ENCODE measurements at places on chromosomes 7 and 10.

DNA sequence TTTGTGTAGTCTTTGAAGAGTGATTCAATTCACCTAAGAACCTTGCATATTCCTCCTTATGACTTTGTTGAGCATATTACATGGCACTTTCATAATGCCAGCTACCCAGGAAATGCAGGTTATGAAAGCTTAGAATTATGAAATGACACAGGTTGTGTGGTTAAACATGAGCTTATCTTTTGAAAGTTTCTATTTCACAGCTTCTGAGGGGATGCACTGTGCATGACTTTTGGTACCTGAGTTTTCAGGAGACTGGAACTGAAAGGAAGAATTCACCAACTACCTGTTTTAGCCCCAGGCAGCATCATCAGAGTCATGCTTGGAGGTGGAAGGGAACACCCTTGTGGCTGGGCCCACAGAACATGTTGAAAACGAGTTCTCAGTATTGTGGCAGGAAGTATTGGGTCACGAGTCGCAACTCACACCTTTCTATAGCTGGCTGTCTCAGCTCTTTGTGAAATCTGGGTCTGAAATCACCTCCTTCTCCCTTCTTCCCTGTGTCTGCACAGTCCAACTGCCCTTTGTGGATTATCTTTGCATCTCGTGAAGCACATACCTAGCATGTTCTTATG is 228.2 kb downstream of the PTEN start:
- DNase-seq, result peak; percentile 79

DNA sequence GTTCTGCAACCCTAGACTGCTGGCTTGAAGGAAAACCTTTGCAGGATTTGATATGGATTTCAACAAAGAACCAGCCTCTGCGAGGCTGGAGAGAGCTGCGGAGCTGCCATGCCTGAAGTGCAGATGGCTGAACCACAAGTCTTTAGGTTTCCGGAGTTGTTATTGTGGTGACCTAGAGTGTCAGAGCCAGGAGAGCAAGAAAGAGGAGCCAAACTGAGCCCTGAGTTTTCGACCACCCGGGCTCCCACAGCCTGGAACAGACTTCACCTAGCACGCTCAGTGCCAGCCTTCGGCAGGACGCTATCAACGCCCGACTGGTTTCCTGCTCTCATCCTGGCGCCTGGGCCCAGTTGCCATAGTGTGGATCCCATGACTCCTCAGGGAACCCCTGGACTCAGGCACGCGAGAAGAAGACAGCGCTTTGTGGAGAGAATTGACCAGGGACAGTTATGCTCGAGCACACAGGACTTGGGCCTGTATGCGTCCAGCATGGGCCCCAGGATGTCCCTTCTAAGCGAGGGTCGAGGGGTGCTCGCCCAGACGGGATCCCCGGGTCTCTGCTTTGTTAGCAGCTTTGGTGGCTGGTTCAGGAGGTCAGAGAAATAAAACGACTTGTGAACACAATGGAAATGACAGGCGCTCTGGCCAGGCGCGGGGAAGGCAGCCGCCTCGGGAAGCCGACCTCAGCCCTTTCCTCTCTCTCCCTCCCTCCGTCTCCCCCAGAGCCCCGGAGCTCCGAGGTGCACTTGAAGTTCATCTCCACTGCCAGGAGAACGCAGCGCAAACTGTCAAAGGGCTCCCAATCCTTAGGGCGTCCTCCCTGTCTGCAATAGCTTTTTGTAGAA is 1.8 kb upstream of the GAD2 start:
- no peak for DNase-seq

DNA sequence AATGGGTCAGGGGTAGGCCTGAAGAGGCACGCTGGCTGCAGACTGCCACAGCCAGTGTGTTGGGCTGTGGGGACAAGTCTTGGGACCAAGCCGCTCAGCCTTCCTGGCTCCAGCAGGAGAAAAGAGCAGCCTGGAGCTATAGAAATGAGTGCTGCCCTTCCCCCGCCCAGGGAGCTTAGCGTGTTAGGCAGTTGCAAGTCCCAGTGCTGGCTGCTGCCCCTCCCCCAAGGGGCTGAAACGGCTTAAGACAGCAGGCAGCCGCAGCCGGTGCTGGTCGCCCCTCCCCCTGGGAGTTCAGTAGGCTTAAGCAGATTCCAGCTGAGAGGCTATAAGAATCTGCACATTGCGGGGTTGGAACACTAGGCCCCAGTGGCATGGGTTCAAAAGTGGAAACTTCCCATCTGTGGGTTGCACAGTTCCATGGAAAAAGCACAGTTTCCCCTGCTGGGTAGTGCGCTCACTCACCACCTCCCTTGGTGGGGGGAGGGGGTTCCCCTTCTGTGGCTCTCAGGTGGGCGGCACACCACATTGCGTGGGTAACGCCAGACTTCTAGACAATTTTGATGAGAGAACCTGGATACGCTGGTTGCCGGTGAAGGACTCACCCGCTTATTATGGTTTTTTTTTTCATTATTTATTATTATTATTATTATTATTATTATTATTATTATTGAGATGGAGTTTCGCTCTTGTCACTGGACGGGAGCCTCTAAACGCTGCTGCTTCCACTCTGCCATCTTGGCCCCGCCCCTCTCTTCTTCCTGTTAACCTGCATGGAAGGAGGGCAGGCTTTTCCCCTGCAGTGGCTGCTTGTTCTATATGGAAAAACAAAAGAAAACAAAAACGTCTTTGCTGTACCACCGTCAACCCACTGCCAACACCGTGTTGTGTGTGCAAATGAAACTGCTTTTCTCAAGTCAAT is 151.1 kb downstream of the CXCL12 start:
- DNase-seq, result no peak

GRCh38 chr7:34087892-34088891 is 182.9 kb downstream of the BMPER start:
- no peak for DNase-seq

GRCh38 chr10:21747809-21748208 is 213.8 kb downstream of the MLLT10 start:
- DNase-seq, result no peak

DNA sequence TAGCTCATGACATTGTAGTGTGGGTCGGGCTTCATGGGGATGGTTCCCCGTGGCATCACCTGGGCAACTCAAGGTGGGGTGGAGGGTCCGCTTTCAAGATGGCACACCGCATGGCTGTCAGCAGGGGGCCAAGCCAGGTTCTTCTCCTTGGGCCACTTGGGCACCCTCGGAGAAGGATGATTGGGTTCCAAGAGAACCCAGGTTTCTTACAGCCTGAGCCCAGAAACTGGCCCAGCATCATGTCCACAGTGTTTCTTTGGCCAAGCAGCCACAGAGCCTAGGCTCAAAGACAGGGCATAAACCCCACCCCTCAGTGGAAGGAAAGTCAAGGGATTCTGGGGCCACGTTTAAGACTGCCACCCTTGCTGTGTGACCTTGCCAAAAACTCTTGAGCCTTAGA is 110.6 kb downstream of the PTPN20 start:
- no peak for DNase-seq

DNA sequence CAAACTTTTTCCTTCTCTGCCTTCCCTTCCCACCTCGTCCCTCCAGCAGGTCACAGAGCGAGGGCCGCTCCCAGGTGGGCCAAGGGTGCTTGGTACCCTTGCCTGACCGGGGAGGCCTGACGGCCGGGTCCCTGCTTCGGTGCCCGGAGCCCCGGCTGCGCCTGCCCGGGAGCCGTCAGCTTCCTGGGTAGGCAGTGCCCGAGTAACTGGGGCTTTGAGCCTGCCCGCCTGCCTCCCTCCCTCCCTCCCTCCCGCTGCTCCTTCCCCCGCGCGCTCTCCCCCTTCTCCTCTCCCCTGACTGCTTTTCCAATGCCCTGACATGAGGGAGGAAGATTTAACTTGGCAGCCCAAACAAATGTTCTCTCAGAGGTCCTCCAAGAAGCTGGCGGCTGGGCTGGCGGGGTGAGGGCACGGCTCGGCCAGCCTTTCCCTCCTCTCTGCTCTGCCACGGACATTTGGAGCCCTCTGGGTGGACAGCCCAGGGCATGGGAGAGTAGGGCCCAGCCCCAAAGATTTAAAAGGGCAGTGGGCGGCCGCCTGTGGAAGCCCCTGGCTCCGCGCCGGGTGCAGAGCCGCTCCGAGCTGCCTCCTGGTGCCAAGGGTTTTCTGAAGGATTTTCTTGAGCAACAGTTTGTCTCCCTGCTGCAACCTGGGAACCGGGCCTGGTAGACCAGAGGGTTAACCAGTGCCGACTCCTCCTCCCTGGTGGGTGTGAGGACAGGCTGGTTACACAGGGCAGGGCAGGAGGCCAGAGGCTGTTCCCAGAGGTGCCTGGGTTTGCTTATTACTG is 2.0 kb downstream of the ZMIZ1 start:
- no peak for DNase-seq

- DNase-seq, result no peak
These were observed 21.0 kb downstream of the ANKRD30A start for GRCh38 chr10:37146443-37146842.

DNA sequence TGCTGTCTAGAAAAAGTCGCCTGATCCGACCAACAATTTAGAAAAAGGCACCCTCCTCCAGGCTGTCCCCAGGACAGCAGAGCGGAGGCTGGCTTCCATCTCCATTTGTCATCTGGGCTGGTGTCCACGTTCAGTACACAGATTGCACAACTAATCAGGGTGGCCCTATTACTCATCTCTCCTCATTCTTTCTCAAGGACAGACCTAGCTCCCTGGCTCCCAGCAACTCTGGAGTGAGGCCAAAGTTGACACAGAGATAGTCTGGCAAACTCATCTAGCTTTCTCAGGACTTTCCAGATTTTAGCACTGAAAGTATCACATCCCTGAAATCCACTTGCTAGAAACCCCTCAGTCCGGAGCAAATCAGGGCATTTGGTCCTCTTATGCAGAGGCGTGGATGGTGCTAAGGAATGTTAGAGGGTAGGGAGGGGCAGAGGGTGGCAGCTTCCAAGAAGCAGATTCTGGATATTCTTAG is 75.1 kb downstream of the DNAH11 start:
- no peak for DNase-seq

DNA sequence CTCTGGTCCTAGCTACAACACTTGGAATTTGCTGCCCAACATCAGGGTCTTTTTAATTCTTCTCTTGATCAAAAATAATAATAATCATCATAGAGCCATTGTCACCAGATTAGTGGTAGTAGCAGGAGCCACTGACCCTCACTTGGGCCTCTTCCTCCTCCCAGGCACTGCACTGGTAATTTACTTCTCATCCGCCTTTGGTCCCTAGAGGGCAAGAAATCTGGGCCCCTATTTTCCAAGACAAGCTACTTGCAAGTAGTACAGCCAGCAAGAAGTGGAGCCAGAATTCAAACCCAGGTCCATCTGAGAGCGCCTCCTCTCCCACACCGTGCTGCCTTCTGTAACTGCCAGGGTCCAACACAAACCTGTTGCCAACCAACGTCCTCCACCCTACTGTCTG is 121.2 kb downstream of the SPDYE5 start:
- DNase-seq, result no peak

- no peak for DNase-seq
These were observed 86.6 kb upstream of the PCBD1 start for GRCh38 chr10:70974920-70975319.

DNA sequence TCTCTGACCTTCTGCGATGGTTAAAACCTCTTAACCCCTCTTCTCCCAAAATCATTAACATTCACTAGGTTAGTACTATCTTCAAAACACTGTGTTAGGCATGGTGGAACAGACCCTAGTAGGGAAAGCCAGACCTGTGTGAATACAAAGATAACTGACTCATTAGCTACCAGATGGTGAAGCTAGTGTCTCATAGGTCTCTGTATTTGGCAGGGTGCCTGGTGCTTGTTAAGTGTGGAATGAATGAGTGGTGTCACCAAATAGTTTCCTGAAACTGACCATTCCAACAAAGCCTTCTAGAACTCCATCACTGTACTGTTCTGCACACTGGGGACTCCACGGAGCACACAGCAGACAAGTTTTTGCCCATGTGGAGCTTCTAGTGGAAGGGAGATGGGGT is 27.7 kb upstream of the TM9SF3 start:
- no peak for DNase-seq

- DNase-seq, result no peak
These were observed 52.1 kb downstream of the GNAI1 start for GRCh38 chr7:80186721-80187120.

- DNase-seq, result no peak
These were observed 1014.6 kb downstream of the GATA3 start for GRCh38 chr10:9069136-9069535.

DNA sequence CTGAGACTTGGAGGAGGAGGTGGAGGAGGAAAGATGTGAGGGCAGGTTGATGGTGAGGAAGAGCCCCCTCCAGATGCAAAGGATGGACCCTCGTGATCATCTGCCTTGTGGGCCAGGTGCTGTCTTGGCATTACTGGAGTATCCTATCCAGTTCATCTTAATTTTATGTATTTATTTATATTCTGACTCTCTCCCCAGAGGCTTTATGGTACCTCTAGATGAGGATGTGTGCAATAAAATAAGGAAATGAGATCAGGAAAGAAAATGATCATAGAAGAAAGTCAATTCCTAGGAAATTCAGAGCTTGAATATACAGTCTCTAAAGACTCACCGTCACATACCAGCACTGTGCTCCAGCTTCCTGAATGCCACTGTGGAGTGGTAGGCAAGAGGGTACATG is 94.1 kb downstream of the LRRC18 start:
- DNase-seq, result no peak

DNA sequence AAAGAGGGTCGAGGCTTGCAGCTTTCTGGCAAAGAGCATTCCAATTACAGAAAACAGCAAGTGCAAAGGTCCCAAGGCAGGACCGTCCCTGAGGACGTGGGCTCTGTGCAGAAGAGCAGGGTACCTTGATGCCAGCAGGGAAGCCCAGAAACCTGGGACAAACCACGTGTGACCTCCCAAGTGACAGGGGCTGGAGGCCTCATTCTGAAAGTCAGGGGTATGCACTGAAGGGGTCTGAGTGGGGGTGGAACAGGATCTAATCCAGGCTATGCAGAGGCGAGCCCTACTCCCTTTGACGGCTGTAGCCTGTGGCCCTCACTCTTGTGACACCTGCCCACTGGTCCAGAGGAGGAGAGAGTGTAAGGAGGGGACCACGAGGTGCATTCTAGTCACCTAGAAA is 22.9 kb downstream of the TMEM273 start:
- DNase-seq, result no peak

DNA sequence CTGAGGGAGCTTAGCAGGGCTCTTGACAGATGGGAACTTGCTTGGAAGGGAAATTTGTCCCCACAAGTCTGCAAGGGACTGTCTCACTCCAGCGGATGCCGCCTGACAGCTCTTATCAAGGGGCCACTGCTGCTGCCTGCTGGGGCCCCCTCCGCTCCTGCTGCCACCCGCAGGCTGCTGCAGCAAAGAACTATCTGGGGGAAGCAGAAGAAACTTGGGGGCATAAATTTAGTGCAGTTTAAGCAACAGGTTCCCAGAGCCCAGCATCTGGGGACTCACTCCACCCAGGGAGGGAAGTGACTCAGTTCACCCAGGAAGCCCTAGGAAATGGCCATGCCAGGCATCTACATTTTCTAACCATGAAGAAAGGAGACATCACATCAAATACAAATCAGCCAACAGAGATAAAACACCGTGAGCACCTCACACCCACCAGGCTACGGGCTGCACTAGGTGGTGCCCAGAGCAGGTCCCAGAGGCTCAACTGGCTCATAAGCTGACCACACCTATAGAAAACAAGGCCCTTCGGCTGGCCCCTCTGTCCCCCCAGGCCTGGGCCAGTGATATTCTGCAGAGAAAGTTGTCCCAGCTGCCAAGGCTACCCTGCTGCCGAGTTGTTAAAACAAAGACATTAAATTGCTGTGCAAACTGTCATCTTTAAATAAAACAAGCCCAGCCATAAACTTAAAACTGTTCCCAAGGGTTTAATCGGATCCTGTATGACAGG is 3.7 kb downstream of the RGS10 start:
- DNase-seq, result peak; percentile 32

All from CD4-positive, alpha-beta T cell treated with Interleukin-6 at 100 ng/mL for 8 hours (primary cell).